Activated CD8-positive, alpha-beta T cell treated with anti-CD3 and anti-CD28 coated beads for 36 hours (primary cell): ENCODE measurements at places on chromosomes 12 and 14.

GRCh38 chr12:78406828-78407227, 457.7 kb upstream of the SYT1 start:
- H3K27me3 ChIP-seq, result no peaks in the 10 kb centered on the region
- no peaks in the 10 kb centered on the region for H3K36me3 ChIP-seq
- no peak for DNase-seq

DNA sequence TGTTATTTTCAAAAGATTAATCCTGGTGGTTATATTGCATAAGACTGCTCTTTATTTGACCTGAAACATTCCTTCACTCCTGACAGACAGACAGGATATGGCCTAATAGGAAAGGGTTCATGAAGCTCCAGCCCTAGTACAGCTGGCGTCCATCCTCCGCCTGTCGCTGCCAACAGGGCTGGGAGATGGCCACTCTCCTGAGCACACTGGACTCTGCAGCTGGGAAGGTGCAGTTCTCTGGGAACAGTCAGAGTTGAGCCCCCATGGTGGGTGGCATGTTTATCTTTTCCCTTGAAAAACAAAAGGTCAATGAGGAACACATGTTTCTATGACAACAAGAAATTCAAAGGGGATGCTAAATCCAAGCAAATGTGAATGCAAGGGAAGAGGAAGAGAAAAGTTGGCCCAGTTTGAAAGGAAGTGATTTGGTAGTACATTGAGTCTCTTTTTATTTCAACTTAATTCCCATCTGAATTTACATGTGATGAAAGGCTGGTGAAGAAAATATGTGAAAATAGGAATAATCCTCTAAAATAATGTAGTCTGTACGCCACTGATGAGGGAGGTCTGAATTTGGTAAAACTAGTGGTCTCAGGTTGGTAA, 89.9 kb upstream of the DCN start:
- peaks cover 9% of the 10 kb centered on the region for H3K27me3 ChIP-seq
- H3K36me3 ChIP-seq, result no peaks in the 10 kb centered on the region
- no peak overlapping the region for H3K27ac ChIP-seq
- no peaks in the 10 kb centered on the region for H3K4me1 ChIP-seq
- no peak overlapping the region for H3K4me3 ChIP-seq

GRCh38 chr12:123049398-123050240, 69.1 kb downstream of the ARL6IP4 start:
- no peak overlapping the region for H3K27ac ChIP-seq
- no peaks in the 10 kb centered on the region for H3K36me3 ChIP-seq
- DNase-seq, result no peak

GRCh38 chr12:122943196-122943595, 23.1 kb downstream of the ABCB9 start:
- H3K4me3 ChIP-seq, result no peak overlapping the region
- H3K27ac ChIP-seq, result no peak overlapping the region
- H3K36me3 ChIP-seq, result no peaks in the 10 kb centered on the region
- peaks cover under 1% of the 10 kb centered on the region for H3K27me3 ChIP-seq

DNA sequence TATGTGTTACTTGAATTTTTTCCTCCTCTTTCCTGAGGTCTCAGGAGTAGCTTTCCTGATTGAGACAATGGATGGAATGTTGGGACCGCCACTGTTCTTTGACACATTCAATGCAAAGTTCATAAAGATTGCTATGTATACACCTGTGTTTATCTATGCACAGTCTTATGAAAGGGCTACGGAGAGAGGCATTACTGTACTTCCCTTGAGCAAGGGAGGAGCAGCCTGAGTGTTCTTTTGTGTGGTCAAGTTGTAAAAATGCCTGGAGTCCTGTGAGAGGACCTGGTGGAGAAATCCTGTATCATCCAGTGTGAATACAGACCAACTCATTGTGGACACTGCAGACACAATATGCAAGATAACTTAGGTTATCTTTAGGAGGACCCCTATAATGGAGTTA, 1.2 kb downstream of the SRGAP1 start:
- no peaks in the 10 kb centered on the region for H3K36me3 ChIP-seq
- peaks cover 8% of the 10 kb centered on the region for H3K4me1 ChIP-seq
- H3K4me3 ChIP-seq, result no peak overlapping the region
- peaks cover 32% of the 10 kb centered on the region for H3K27me3 ChIP-seq
- no peak for DNase-seq

DNA sequence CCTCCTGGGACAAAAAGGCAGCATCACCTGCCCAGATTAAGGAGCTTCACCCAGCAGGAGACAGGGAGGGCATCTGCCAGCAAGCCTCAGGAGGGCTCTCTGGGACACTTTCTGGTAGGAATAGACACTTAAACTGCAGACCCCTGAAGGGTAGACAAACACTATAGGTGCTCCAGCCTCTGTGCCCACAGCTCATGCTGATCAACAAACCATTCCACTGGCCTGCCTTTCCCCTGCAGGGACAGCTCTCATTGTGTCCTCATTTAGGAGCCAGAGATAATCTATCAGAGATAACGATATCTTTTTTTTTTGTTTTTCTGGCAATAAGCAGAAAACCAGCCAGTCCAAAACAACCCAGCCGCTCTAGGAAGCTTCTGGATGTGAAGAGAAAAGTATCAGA, 251.8 kb upstream of the CCDC196 start:
- no peak overlapping the region for H3K4me3 ChIP-seq
- H3K4me1 ChIP-seq, result no peaks in the 10 kb centered on the region
- DNase-seq, result no peak
- no peak overlapping the region for H3K27ac ChIP-seq
- no peaks in the 10 kb centered on the region for H3K36me3 ChIP-seq
- peaks cover 9% of the 10 kb centered on the region for H3K27me3 ChIP-seq

- no peak overlapping the region for H3K4me3 ChIP-seq
- H3K36me3 ChIP-seq, result no peaks in the 10 kb centered on the region
- H3K4me1 ChIP-seq, result no peaks in the 10 kb centered on the region
- peaks cover 9% of the 10 kb centered on the region for H3K27me3 ChIP-seq
- H3K27ac ChIP-seq, result no peak overlapping the region
Measured at GRCh38 chr14:52091928-52092327, 23.1 kb upstream of the NID2 start.

- no peaks in the 10 kb centered on the region for H3K4me1 ChIP-seq
- H3K27ac ChIP-seq, result no peak overlapping the region
- peaks cover 9% of the 10 kb centered on the region for H3K36me3 ChIP-seq
- no peak overlapping the region for H3K4me3 ChIP-seq
Measured at GRCh38 chr14:35897616-35898111, 71.5 kb downstream of the BRMS1L start.

- H3K27ac ChIP-seq, result no peak overlapping the region
- H3K4me3 ChIP-seq, result no peak overlapping the region
- H3K36me3 ChIP-seq, result no peaks in the 10 kb centered on the region
- H3K4me1 ChIP-seq, result peaks cover 13% of the 10 kb centered on the region
- H3K27me3 ChIP-seq, result no peaks in the 10 kb centered on the region
- DNase-seq, result no peak
Measured at GRCh38 chr14:105324871-105325270, 10.3 kb downstream of the PACS2 start.

- no peak overlapping the region for H3K27ac ChIP-seq
- no peaks in the 10 kb centered on the region for H3K4me1 ChIP-seq
- H3K27me3 ChIP-seq, result peaks cover 13% of the 10 kb centered on the region
- no peaks in the 10 kb centered on the region for H3K36me3 ChIP-seq
- no peak overlapping the region for H3K4me3 ChIP-seq
Measured at GRCh38 chr12:8452036-8452435, 3.7 kb upstream of the CLEC6A start.

GRCh38 chr14:75333606-75334548, 55.2 kb downstream of the FOS start:
- DNase-seq, result peak; percentile 71
- no peaks in the 10 kb centered on the region for H3K36me3 ChIP-seq
- peak overlapping the region; percentile 65 for H3K4me3 ChIP-seq
- peak overlapping the region; percentile 87 for H3K27ac ChIP-seq

- peaks cover 1% of the 10 kb centered on the region for H3K27me3 ChIP-seq
- DNase-seq, result no peak
- H3K4me1 ChIP-seq, result peaks cover 23% of the 10 kb centered on the region
- H3K27ac ChIP-seq, result no peak overlapping the region
Measured at GRCh38 chr12:14643251-14643650, 53.1 kb downstream of the GUCY2C start.

DNA sequence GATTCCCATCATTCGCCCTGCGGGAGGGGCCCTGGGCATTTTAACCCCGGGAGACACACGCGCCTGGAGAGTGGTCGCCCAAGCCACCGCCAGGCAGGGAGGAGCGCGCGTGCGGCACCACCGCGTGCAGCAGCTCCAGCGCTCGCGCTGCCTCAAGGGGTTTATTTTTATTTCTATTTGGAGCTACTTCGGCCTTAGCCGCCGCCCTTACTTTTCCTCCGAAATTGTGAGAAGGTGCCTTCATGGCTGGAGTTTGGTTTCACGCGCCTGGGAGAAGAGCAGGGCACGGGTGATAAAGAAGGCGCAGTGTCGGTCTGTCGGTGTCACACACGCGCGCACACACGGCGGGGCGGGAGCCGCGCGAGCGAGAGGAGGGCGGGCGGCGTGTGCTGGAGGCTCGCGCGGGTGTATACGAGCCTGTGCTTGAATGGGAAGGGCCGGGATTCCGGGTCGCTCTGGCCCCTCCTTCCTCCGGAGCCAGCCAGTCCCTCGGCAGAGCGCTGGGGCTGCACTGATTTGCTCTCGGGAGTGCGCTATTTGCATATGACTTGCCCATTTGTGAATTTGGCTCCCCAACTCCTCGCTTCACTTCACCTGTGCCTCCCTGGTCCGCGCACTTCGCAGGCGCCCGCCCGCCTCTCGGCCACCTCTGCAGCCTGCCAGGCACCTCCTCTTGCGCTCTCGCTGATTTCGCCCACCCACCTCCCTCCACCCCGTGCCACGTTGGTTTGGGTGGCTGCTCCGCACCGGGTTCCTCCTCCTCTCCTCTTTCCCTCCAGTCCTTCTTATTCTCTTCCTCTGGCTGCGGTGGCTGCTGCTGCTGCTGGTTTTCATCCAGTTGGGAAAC, 932.3 kb downstream of the DIO2 start:
- H3K4me1 ChIP-seq, result no peaks in the 10 kb centered on the region
- DNase-seq, result peak; percentile 6
- H3K36me3 ChIP-seq, result no peaks in the 10 kb centered on the region
- H3K27me3 ChIP-seq, result peaks cover 38% of the 10 kb centered on the region
- H3K4me3 ChIP-seq, result no peak overlapping the region

DNA sequence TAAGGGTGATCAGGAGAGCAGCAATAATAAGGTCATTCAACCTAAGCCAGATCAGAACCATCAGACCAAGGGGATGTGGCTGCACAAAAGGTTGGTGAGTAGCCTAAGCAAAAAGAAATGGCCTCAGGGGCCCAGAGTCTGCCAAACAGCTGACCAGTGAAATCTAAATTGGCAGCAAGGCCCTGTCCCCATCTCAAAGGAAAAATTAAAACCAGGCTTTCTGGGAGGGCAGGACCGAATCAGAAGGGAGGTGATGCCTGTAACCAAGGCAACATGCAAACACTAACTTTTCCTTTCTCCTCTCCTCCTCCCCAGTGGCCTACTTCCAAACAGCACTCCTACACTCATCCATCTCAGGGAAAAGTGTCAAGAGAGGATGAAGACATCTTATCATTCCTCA, 256.4 kb downstream of the NUAK1 start:
- no peaks in the 10 kb centered on the region for H3K4me1 ChIP-seq
- H3K36me3 ChIP-seq, result no peaks in the 10 kb centered on the region
- H3K4me3 ChIP-seq, result no peak overlapping the region
- peaks cover 1% of the 10 kb centered on the region for H3K27me3 ChIP-seq

- H3K4me3 ChIP-seq, result no peak overlapping the region
- no peaks in the 10 kb centered on the region for H3K4me1 ChIP-seq
- H3K36me3 ChIP-seq, result no peaks in the 10 kb centered on the region
- H3K27ac ChIP-seq, result no peak overlapping the region
Measured at GRCh38 chr14:87494010-87494409, 499.0 kb downstream of the GALC start.

- H3K36me3 ChIP-seq, result no peaks in the 10 kb centered on the region
- no peak overlapping the region for H3K27ac ChIP-seq
- H3K4me3 ChIP-seq, result no peak overlapping the region
- peaks cover 20% of the 10 kb centered on the region for H3K4me1 ChIP-seq
- peak; percentile 42 for DNase-seq
- no peaks in the 10 kb centered on the region for H3K27me3 ChIP-seq
Measured at GRCh38 chr12:1122786-1123185, 131.8 kb downstream of the ERC1 start.

GRCh38 chr12:49133014-49133413, 1.8 kb upstream of the TUBA1B start:
- peaks cover 34% of the 10 kb centered on the region for H3K36me3 ChIP-seq
- peaks cover 21% of the 10 kb centered on the region for H3K4me1 ChIP-seq
- H3K27me3 ChIP-seq, result no peaks in the 10 kb centered on the region
- no peak for DNase-seq
- H3K4me3 ChIP-seq, result peak overlapping the region; percentile 83

DNA sequence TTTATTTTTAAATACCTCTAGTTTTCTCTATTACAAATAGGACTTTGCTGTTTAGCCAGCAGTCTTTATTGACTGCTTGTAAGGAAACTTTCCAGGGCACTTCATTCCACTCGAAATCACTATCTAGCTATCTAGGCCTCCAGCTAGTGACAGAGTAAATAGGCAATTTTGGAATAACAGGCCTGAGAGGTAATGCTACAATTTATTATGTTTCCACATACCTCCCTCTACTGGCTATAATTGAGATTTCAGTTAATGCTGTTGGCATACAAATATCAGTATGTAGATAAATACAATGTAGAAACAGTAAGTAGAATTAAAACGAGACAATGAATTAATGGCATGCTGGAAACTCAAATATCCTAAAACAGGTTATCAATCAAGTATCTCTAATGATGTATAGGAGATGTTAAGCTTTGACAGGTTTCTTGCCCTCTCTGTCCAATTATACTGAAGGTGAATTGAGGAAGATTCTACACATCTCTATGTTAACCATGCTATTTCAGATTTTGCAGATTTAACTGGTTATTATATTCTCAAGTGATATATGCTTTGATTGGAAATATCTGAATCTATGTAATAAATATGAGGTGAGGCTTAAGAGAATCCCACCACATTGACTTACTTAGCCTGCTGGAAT, 7.2 kb downstream of the DTD2 start:
- DNase-seq, result no peak
- H3K4me1 ChIP-seq, result peaks cover 8% of the 10 kb centered on the region
- peaks cover 23% of the 10 kb centered on the region for H3K36me3 ChIP-seq
- H3K27me3 ChIP-seq, result no peaks in the 10 kb centered on the region
- H3K27ac ChIP-seq, result no peak overlapping the region

DNA sequence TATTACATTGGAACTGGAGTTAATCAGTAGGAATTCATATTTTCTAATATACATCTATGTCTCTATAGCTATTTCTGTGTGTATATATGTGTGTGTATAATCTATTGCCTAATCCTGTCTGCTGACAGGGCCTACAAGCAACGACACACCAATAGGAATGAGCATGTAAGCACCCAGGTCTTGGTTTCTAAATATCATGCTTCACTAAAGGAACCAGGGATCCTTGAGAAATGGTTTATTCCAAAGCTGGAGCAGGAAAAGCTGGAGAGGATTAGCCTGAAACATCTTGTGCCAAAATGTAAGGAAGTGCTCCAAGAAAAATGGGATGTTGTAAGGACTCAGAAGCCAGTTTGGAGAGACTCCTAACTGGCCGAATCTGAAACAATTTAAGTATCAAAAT, 29.3 kb upstream of the LGALS3 start:
- no peaks in the 10 kb centered on the region for H3K27me3 ChIP-seq
- no peak overlapping the region for H3K4me3 ChIP-seq
- H3K36me3 ChIP-seq, result peaks cover 9% of the 10 kb centered on the region
- no peak for DNase-seq

GRCh38 chr12:71682466-71682865, 3.4 kb upstream of the TMEM19 start:
- H3K4me3 ChIP-seq, result no peak overlapping the region
- H3K36me3 ChIP-seq, result no peaks in the 10 kb centered on the region
- H3K27ac ChIP-seq, result no peak overlapping the region
- H3K4me1 ChIP-seq, result peaks cover 8% of the 10 kb centered on the region
- no peaks in the 10 kb centered on the region for H3K27me3 ChIP-seq
